Thymus (tissue), 14 donors: ENCODE measurements at places on chromosomes 5 and 9. TPM values are rescaled to one million over a fixed set of nuclear protein-coding genes. Genes with fewer than 3 reads are reported as not detected.

Gene ELOVL7
- 0.47 TPM for total RNA-seq

Gene CPLANE1
- 20.2 TPM for total RNA-seq

Gene TERT
- 3.4 TPM for total RNA-seq

Gene NEUROG1
- 0.14 TPM for total RNA-seq

Gene RASGEF1C
- total RNA-seq = not detected

- H3K27me3 ChIP-seq = no peaks in the 10 kb centered on the region
- peaks cover 49% of the 10 kb centered on the region for H3K4me1 ChIP-seq
- H3K36me3 ChIP-seq = no peaks in the 10 kb centered on the region
- peak overlapping the region; percentile 93 for H3K27ac ChIP-seq
These were observed 61.7 kb upstream of the PLPP6 start for GRCh38 chr9:4600368-4600767.

DNA sequence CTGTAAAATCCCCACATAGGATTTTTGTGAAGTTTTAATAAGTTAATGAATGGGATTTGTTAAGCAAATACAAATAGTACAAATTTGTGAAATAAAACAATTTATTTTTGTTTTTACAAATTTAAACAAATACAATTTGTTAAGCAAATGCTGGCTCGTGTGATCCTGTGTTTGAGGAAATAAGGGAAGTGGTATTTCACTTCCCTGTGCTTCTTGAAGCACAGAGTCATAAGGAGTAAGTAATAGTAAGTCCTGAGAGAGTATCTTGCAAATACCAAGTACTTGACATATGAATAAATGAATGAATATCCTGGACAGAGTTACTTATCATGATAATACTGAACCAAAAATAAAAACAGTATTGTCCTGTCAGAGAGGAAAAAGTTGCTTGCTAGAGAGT lies 9.1 kb downstream of the SMIM3 start:
- no peak for DNase-seq
- H3K36me3 ChIP-seq = no peaks in the 10 kb centered on the region
- no peak overlapping the region for H3K4me3 ChIP-seq
- H3K27ac ChIP-seq = no peak overlapping the region
- no peaks in the 10 kb centered on the region for H3K27me3 ChIP-seq

GRCh38 chr5:375336-375920 lies 53.9 kb downstream of the AHRR start:
- no peak overlapping the region for H3K27ac ChIP-seq
- peaks cover 17% of the 10 kb centered on the region for H3K27me3 ChIP-seq
- no peaks in the 10 kb centered on the region for H3K4me1 ChIP-seq
- no peak overlapping the region for H3K4me3 ChIP-seq
- DNase-seq = no peak
- H3K36me3 ChIP-seq = no peaks in the 10 kb centered on the region

- H3K4me3 ChIP-seq = no peak overlapping the region
- no peaks in the 10 kb centered on the region for H3K27me3 ChIP-seq
- peaks cover 12% of the 10 kb centered on the region for H3K36me3 ChIP-seq
- H3K4me1 ChIP-seq = peaks cover 3% of the 10 kb centered on the region
- no peak for DNase-seq
These were observed 84.6 kb downstream of the STARD4 start for GRCh38 chr5:111427762-111428161.

GRCh38 chr9:116032683-116033440 lies 120.7 kb upstream of the PAPPA start:
- no peak overlapping the region for H3K27ac ChIP-seq
- no peak for DNase-seq
- no peaks in the 10 kb centered on the region for H3K27me3 ChIP-seq
- no peaks in the 10 kb centered on the region for H3K36me3 ChIP-seq
- no peaks in the 10 kb centered on the region for H3K4me1 ChIP-seq

- H3K27me3 ChIP-seq = no peaks in the 10 kb centered on the region
- H3K4me3 ChIP-seq = no peak overlapping the region
- peaks cover 8% of the 10 kb centered on the region for H3K4me1 ChIP-seq
- DNase-seq = no peak
- peaks cover 4% of the 10 kb centered on the region for H3K36me3 ChIP-seq
These were observed 5.5 kb downstream of the C9orf85 start for GRCh38 chr9:71916834-71917534.

- H3K27me3 ChIP-seq = no peaks in the 10 kb centered on the region
- no peak overlapping the region for H3K4me3 ChIP-seq
- DNase-seq = no peak
These were observed 255.9 kb upstream of the ACO1 start for GRCh38 chr9:32128546-32128945.

GRCh38 chr5:52453176-52453575 lies 334.5 kb upstream of the ITGA1 start:
- H3K27ac ChIP-seq = no peak overlapping the region
- H3K4me3 ChIP-seq = no peak overlapping the region
- H3K36me3 ChIP-seq = no peaks in the 10 kb centered on the region
- H3K27me3 ChIP-seq = no peaks in the 10 kb centered on the region
- H3K4me1 ChIP-seq = no peaks in the 10 kb centered on the region

GRCh38 chr9:133968428-133968827 lies 23.7 kb downstream of the VAV2 start:
- H3K4me3 ChIP-seq = no peak overlapping the region
- DNase-seq = no peak
- H3K27ac ChIP-seq = no peak overlapping the region
- no peaks in the 10 kb centered on the region for H3K36me3 ChIP-seq
- no peaks in the 10 kb centered on the region for H3K4me1 ChIP-seq

DNA sequence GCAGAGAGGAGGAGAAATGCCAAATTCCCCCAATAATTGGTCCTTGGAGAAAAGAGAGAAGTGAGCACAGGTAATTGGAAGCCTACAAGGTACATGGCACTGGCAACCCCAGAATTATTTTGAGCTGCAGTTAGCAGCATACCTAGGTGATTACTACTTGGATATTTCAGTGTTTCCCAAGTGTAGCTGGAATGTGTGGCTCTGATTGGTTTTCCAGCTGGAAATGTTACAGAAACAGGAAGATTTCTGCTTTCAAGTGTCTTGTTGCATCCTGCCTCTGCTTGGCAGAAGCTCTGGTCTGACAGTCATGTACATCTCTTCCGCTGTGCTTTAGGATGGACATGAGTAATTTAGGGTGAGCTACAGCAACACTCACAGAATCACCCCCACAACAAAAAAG lies 262.1 kb downstream of the ENC1 start:
- no peaks in the 10 kb centered on the region for H3K36me3 ChIP-seq
- H3K4me1 ChIP-seq = no peaks in the 10 kb centered on the region
- no peak overlapping the region for H3K27ac ChIP-seq
- H3K4me3 ChIP-seq = no peak overlapping the region
- no peak for DNase-seq
- no peaks in the 10 kb centered on the region for H3K27me3 ChIP-seq

DNA sequence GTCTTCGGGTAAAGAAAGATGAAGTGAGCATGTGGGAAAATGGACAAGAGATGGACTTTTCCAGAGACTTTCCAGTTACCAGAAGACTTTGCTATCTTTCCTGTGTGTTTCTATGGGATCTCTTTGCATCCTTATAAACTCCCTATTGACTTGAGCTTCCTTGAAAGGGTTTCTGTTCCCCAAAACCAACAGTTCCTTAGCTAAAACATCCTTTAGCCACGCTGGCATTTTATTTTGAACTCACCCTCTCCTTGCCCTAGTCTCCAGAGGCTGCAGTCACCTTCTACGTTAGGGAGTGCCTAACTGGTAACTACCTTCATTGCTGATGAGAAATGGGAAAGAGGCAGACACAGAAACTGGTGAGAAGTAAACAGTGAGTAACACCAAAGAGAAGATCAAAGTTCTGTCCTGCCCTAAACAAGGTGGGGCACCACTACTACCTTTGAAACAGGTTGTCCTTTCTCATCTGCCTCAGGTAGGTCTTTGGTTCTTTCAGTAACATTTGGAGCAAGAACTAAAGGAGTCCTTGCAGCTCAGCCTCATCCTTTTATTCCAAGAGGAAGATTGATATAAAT lies 402.9 kb downstream of the ENC1 start:
- no peak for DNase-seq
- no peak overlapping the region for H3K4me3 ChIP-seq
- H3K4me1 ChIP-seq = peaks cover 2% of the 10 kb centered on the region
- no peak overlapping the region for H3K27ac ChIP-seq
- no peaks in the 10 kb centered on the region for H3K36me3 ChIP-seq

- no peak overlapping the region for H3K27ac ChIP-seq
- no peak for DNase-seq
- H3K4me3 ChIP-seq = no peak overlapping the region
- no peaks in the 10 kb centered on the region for H3K36me3 ChIP-seq
- peaks cover 2% of the 10 kb centered on the region for H3K27me3 ChIP-seq
These were observed 17.9 kb downstream of the TPPP start for GRCh38 chr5:675111-675870.

- peaks cover 9% of the 10 kb centered on the region for H3K4me1 ChIP-seq
- H3K36me3 ChIP-seq = peaks cover 7% of the 10 kb centered on the region
- peak overlapping the region; percentile 99 for H3K27ac ChIP-seq
- no peaks in the 10 kb centered on the region for H3K27me3 ChIP-seq
These were observed 2.0 kb upstream of the SMIM27 start for GRCh38 chr9:32550150-32550561.

GRCh38 chr9:17519761-17520160 lies 59.1 kb upstream of the SH3GL2 start:
- H3K4me3 ChIP-seq = no peak overlapping the region
- H3K27me3 ChIP-seq = no peaks in the 10 kb centered on the region
- no peaks in the 10 kb centered on the region for H3K36me3 ChIP-seq
- DNase-seq = no peak
- no peak overlapping the region for H3K27ac ChIP-seq
- no peaks in the 10 kb centered on the region for H3K4me1 ChIP-seq

DNA sequence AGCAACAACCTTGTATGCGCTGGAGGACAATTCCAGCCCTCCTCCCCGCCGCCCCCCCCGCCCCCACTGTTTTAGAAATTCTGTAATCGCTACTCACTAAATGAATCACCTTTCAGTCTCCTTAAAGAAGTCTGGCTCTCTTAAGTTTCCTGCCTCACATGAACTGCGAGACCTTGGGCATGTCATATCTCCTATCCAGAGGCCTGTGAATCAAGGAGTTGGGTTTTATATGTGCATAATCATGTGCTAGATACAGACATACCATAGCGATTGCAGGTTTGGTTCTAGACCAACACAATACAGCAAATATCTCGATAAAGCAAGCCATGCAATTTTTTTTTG lies 337 bp upstream of the DMAC1 start:
- no peaks in the 10 kb centered on the region for H3K27me3 ChIP-seq
- peaks cover 20% of the 10 kb centered on the region for H3K36me3 ChIP-seq
- peak overlapping the region; percentile 20 for H3K27ac ChIP-seq
